ENCODE measurements at places on chromosomes 6 and 20.

DNA sequence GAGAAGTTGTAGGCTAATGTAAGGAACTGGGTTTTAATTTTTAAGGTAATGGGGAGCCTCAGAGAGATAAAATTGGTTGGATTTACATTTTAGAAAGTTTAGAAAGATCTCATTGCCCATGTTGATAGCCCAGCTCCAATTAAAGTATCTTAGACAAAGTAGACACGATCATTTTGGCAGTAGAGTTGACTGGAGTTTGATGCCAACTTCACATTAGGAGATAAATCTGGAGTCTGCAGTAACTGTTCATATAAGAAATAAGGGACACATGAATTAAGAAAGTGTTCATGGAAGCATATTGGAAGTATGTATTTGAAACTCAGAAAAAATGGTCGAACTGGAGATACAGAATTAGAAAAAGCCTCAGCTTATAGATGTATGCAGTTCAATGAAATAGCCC is 12.6 kb upstream of the E2F3 start:
- no peak for ATAC-seq

DNA sequence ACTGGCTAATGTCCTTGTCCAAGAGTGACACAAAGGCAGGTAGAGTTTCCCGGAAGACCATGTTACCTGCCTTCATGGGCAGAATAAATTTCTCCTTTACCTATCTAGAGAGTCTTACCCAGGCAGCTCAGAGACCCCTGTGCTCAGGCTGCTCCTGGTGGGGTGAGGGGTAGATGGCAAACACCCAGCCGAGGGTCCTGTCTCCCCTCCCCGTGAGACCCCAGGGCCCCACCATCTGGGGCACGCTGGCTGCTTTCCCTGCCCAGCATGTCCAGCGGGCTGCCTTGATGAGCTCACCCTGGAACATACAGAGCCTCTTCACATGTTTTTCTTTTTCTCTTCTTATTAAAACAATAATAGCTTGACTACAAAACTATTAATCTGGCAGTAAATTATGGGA is 116.5 kb downstream of the EDN3 start:
- ATAC-seq: no peak

DNA sequence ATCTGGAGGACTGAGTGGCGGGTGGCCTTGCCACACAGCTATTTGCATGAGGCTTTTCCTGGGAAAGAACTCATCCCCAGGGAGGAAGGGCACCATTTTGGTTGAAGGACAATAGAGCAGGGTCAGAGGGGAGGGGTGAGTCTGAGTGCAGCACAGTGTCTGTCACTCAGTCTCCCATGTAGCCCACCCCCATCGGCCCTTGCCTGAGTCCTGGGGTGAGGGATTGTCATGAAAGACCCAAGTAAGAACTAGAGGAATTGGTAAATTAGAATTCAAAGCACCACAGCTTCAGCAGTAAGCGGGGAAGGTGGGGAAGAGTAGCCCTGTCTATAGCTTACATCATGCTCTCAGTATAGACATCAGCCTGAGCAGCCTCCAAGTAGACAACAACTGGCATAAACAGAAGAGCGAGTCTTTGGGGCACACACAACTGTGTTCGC is 90.4 kb upstream of the TMEM30A start:
- ATAC-seq: peak; percentile 39

GRCh38 chr6:170258407-170258806 is 32.5 kb downstream of the DLL1 start:
- ATAC-seq: no peak

DNA sequence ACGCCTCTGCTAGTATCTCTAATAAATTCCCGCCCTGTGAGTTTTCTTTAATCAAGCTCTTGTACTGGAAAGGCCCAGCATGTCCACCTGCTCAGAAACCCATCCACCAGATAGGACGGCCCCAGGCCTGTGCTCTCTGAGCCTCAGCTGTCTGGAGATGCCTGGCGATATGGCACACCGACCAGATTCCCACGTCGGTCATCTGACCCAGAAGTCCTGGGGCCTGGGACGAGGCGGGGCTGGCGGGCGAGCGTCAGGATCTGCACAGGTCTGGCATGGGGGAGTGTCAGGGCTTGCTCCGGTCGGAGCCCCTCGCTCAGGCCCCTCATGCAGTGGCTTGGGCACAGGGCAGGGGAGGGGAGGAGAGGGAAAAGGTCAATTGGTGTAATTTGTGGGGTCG is 10.2 kb downstream of the RNASET2 start:
- no peak for ATAC-seq

GRCh38 chr20:34621383-34622367 is 55.2 kb downstream of the PIGU start:
- ATAC-seq: no peak

GRCh38 chr20:23641936-23642751 is 4.4 kb upstream of the CST3 start:
- ATAC-seq: no peak

DNA sequence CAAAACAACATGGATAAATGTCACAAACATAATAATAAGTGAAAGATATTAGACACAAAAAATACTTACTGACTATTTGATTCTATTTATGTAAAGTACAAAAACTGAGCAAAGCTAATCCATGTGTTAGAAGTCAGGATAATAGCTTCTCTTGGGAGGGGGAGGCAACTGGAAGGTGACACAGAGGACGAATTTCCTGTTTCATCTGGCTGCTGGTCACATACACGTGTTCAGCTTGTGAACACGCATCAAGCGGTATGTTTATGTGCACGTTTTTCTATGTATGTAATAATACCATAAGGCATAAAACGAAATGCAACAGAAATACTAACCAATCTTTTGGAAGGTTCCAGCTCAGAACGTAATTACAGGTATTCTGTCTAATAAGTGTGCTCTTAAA is 54.3 kb downstream of the MKKS start:
- no peak for ATAC-seq

DNA sequence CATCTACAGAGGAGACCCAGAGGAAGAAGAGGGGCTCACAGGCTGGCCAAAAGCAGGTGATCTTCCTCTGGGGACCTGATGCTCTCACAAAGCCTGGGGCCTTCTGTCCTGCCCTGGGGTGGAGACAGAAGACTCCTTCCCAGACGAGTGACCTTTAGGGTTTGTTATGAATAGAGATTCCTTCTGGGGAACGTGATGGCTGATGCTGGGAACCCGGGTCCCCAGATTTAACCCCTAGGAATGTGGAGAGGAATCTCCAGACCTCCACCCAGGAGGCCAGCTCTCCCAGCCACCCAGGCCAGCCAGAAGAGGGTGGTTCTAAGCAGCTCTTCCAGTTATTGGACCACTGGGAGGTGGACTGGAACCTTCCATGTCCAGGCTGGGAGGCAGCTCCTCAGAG is 16.8 kb upstream of the CCN5 start:
- ATAC-seq: no peak

- peak; percentile 86 for ATAC-seq
These were observed 125.3 kb downstream of the ATXN1 start for GRCh38 chr6:16635810-16636602.

DNA sequence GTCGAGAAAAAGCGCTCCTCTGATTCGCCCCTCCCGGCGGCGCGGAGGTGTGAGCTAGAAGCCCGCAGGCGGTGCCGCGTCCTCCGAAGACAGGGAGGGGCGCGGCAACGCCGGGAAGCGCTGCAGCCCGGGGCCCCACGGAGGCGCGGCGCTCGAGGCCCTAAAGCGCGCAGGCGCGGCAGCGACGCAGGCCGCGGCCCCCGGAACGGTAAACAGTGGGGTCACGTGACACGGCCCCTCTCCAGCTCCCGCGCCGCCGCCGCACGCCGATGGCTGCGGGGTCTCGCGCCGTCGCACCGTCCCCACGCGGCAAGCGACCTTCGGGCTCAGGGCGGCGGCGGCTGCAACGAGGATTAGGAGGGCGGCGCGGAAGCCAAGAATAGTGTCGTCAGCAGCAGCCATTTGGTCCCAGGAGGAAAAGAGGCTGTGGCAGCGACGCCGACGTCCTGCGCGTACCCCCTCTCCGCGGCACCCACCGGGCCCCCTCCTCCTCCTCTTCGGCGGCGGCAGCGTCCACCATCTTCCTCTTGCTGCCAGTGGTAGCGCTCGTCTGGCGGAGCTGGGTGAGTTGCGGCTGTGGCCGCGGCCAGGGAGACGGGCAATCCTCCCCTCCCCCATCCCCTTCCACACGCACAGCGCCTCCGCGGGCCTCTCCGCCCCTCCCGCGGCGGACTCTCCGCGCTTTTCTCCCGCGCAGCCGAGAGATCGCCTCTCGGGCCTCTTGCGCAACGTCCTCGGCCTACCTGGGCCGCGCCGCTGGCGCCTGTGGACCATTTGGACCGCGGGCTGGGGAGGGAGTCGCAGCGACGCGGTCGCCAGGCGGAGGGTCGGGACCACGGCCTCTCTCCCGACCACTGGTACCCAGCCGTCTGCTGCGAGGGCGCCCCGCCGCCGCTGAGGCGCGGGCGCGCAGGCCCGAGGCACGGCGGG is at the start of gene PHF3:
Gene PHF3, plus strand, starts transcription at position 215 of the 930 bp plus-strand sequence. CDS start 10,750 bp downstream, outside the sequence.
- ATAC-seq: peak; percentile 96

- no peak for ATAC-seq
These were observed 72.9 kb downstream of the SGK1 start for GRCh38 chr6:134245041-134245440.

- ATAC-seq: no peak
These were observed 22.6 kb downstream of the MOCS1 start for GRCh38 chr6:39911513-39912125.

DNA sequence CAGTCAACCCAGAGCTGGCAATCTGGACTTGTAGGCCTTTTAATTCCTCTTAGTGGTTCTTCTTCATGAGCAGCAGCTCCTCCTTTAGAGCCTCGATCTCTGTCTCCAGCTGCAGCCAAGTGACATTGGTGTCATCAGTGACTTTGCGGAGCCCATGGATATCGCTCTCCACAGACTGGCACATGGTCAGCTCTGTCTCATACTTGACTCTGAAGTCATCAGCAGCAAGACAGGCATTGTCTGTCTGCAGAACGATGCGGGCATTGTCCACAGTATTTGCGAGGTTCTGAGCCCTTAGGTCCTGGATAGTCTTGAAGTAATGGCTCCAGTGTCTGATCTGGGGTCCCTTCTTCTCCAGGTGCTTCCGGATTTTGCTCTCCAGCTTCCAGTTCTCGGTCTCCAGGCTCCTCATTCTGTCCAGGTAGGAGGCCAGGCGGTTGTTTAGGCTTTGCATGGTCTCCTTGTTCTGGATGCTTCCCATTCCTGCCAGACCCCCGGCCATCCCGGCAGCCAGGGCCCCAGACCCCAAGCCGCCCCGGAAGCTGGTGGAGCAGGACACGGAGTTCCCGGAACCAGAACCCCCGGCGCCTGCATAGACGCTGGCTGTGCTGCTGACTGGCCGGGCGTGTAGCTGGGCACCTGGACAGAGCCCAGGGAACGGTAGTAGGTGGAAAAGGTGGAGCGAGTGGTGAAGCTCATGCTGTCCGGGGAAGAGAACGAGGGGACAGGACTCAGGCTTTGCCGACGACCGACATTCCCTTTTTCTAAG is 15.1 kb downstream of the RFPL4B start:
- no peak for ATAC-seq

- ATAC-seq: no peak
These were observed 164.9 kb upstream of the SASH1 start for GRCh38 chr6:148177589-148178233.

- ATAC-seq: no peak
These were observed 83.1 kb downstream of the TRMT11 start for GRCh38 chr6:126069449-126069848.

GRCh38 chr6:22313796-22314195 is 17.0 kb upstream of the PRL start:
- ATAC-seq: no peak

- ATAC-seq: no peak
These were observed 91.0 kb downstream of the HIVEP1 start for GRCh38 chr6:12103158-12103557.

DNA sequence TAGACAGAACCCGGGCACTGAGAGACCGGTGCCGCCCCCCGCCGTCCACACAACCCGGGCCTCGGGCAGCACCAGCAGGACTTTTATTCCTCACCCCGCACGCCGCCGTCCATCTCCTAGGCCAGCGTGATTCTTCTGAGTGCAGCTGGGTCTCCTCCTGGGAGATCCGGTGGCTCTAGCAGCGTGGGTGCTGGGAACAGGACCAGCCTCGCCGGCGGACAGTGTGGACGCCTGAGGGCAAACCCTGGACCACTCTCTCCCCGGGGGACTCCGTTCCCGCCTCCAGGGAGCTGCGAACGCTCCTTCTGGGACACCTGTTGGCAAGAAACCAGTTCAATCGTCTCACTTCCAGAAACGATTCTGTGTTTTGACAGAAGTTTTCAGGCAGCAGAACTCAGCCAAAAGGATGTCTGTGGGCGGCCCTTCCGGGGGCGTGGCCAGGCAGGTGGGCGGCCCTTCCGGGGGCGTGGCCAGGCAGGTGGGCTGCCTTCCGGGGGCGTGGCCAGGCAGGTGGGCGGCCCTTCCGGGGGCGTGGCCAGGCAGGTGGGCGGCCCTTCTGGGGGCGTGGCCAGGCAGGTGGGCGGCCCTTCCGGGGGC is 130.7 kb downstream of the DLL1 start:
- no peak for ATAC-seq

DNA sequence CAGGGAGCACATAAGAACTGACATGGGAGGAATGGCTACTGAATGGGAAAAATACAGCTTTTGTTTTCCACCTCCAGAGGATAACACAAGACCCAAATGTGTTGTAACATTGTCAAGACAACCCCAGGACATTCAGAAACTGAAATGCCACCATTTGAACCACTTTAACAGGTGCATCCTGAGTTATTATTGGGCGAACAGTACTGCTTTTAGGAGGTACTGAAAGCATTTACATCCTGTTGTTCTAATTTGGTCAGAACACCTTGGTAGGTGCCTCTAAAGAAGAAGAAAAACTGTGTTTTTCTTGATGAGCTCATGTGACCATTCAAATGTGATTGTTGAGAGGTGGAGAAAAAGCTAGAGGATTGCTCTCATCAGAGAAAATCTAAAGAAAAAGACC is 6.4 kb upstream of the TXNDC5 start:
- ATAC-seq: peak; percentile 90

- ATAC-seq: no peak
These were observed 129.0 kb upstream of the FOXQ1 start for GRCh38 chr6:1182722-1183521.

DNA sequence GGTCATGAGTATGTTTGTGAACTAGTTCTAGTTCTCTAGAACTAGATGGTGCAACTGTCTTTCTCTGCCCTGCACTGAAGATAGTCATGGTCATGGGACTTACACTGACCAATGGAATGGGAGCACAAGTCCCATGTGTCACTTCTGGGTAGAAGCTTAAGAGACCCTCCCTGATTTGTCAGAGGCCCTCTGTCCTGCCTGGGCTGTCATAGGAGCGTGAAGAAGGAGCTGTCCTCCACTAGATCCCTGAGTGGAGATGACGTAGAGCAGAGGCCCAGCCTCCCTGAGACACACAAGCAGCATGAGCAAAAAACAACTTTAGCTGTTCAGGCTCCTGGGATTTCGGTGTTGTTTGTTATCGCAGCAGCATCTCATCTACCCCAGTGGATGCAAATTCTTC is 514.5 kb downstream of the PREX1 start:
- no peak for ATAC-seq

GRCh38 chr6:21907291-21907690 is 313.7 kb downstream of the SOX4 start:
- ATAC-seq: no peak

GRCh38 chr6:13988049-13988738 is 63.4 kb downstream of the RNF182 start:
- ATAC-seq: no peak

- no peak for ATAC-seq
These were observed 497.5 kb upstream of the CITED2 start for GRCh38 chr6:139871803-139872510.

Measured in stimulated activated memory B cell treated with anti-CD40 and anti-IgM and Interleukin-4, amounts not matched to agents 10 μg/mL and 1 μg/mL and 100 μg/mL, for 72 hours (primary cell).